ENCODE measurements at places on chromosomes 2 and 18.
A peak's percentile ranks its signal among the peaks of the same experiment; 100 is the strongest.

GRCh38 chr2:15660491-15661294, 69.0 kb downstream of the DDX1 start:
- DNase-seq = no peak

DNA sequence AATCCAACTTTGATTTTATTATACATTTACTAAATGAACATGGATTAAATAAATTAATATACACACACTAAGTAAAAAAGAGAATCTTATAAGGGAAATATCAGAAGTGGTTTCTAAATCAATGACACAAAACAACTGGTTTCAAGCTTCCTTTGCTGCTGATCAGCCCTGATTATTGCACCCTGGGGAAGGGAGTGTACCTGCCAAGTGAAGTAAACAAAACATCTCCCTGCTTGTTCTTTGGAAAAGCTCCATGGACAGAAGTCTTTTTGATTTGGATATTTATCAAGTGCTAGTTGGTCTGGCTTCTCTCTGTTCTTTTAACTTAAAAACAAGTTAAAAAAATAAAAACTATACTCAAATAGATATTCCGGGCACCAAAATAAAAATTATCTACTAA, 190.1 kb downstream of the PDE11A start:
- no peak for DNase-seq

DNA sequence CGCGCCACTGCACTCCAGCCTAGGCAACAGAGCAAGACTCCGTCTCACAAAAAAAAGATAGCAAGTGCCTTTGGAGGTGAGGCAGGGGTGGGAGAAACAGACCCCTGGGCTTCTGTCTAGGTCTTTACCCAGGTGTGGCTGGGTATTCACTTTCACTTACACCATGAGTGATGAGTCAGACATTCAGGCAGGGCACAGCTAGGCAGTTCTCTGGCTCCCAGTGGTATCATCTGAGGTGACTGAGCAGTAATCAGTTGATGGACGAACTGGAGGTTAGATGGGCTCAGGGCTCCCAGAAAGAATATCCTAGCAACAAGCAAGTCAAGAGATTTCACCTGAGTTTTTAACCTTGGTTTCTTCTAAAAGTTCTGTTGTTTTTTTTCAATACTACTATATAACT, 107.0 kb upstream of the RAB6C start:
- no peak for DNase-seq

DNA sequence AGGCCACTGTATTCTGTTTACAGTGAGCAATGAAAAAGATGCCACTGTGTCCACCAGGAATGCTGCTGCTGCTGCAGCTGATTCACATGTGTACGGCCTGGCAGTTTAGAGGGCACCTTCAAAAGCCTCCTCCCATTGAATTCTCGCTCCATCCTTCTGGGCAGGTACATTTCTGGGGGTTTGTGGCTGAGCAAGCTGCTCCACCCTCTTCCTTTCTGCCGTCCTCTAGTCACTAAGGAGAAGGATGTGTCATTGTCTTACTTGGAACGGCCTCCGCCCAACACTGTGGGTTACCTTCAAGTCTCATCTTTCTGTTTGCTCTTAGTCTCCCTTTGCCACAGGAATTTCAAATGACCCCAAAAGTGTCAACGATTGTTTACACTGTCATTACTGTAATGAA, 182.0 kb downstream of the ZBTB7C start:
- DNase-seq = no peak

DNA sequence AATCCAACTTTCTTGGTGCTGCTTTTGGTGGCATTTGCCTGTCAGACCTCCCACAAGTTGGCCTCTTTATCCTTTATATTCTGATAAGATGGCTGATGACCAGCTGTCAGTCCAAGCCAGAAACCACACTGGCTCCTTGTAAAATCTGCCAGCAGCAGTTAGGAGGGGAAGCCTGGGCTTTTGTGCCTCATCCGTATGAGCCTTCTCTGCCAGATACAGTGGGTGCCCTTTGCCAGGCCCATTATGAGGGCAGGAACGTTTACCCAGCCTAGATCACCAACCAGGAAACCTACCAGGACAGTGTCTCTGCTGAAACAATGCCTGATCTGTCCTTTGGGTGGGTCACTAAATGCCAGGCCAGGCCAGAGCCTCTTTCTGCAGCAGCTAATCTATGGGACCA, 202.9 kb upstream of the SP5 start:
- DNase-seq = peak; percentile 35

GRCh38 chr18:7521226-7521856, 45.8 kb upstream of the PTPRM start:
- peak; percentile 25 for DNase-seq

- DNase-seq = peak; percentile 72
These were observed 166.4 kb downstream of the PDE11A start for GRCh38 chr2:177906041-177906718.

DNA sequence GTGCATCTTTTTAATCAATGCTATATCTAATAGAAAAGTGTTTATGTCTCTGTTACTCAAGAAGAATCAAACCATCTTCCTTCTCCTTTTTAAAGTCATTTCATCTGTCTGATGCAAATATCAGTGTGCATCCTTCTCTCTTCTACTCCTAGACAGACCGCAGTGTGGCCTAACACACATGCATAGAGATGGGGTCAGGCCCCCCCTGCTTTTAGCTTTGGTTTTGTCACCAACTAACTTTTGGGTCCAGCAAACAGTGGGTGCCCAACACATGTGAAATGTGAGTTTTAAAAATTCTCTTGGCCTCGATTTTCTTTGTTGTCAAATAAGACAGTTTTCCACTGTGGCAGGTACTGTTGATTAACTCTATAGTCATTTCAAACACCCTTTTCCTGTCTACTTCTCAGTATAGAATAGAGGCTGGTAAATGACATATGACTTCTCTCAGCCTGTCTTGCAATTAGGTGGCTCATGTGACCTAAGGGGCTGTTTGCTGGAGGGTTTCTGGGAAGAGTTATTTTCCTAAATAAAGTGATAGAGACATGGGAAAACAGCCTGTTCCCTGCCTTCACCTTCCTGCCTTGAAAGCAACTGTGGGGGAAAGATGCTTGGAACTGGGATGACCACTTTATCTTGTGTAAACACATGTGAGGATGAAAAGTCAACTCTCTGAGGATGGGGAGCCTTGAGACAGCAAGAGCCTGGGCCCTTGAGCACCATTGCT, 65.7 kb upstream of the DARS1 start:
- DNase-seq = no peak

GRCh38 chr2:54608224-54608623, 115.2 kb upstream of the EML6 start:
- DNase-seq = no peak

DNA sequence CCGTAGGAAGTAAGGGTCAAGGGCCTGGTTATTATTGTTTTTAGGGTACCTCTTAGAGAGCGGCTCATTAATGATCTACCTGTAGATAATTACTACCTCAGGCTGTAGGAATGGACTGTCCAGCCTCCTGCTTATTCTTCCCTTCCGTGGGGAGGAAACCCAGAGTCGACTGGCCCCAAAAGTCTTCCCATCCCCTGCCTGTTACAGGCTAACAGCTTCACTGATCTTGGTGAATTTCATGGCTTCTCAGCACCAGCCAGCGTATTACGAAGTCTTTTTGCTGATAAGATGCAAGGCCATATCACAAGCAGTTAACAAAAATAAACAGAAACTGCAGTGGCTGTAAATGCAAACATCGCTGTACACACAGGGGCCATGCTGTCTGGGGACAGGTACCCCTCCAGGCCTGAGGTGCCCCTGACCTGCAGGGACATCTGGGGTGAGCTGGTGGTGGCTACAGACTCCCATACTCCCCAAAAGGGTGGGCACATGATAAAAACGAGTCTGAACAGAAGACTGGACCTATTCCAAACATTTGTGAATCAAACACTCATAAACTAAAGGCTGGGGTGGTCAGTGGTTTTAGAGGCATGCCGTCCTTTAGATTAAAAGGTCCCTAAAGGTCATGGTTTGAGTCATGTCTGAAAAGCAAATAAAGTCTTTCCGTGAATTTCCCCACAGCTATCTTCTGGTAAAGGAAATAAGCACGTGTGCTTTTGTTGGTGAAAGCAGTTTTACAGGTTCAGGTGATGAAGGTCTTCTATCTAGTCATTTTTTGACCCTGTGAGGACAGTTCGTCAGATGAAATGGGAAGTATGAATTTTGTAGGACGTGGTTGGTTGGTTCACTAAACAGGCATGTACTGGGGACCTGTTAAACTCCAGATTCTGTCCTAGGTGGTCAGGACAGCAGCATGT, 36.7 kb downstream of the TTC39C start:
- no peak for DNase-seq

DNA sequence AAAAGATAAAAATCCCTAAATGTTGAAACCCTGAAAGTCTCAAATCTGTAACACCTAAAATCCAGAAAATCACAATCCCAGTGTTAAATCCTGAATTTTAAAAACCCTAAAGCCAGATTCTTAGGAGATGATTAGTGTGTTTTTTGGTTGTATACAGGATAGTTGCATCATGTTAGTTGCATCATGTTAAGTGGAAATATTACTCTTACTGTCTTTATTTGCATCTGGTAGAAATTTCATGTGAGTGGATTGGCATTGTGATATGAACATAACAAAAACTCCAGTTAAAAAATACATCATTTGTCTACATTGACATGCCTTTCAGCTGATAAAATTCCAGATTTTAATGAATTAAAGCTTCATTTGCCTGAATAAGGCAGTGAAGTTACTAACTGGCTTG, 683.1 kb upstream of the ACVR2A start:
- DNase-seq = no peak

DNA sequence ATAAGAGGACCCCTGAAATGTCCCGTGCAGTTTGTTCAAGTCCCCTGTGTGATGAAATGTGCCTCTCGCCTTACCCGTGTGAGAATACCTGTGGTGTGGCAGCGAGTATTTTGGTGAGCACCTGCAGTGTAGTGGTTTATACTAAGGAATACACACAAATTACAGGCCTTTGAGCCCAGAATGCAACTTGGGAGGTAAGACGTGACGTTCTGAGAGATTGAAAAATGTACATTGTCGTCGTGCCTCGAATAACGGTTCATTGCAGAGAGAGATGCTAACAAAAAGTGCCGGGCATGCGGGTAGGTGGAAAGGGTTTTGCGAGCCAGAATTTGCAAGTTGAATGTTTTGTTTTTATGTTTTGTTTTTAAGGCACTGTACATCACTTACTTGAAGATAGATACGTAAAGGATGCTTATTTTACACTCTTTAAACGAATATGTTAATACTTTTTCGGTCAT, 867 bp downstream of the RBBP8 start:
- no peak for DNase-seq

DNA sequence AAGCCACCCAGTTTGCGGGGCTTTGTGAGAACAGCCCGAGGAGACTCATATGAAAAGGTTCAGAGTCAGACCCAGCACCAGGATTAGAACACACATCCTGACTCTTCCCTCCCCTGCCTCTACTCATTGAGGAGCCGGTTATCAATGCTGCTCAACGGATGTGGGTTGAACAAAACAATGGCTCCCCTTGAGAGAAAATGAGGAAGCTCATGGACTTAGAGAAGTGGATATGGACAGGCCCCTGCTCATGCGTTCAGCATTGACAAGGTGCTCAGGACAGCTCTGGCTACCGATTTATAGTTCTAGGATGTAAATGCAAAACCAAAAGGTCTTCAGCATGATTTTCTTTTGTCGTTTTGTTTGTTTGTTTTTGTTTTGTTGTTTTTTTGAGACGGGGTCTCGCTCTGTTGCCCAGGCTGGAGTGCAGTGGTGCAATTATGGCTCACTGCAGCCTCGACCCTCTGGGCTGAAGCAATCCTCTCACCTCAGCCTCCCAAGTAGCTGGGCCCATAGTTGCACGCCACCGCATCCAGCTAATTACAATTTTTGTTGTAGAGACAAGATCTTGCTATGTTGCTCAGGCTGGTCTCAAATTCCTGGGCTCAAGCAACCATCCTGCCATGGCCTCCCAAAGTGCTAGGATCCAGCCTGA, 32.0 kb upstream of the AGAP1 start:
- no peak for DNase-seq

- DNase-seq = no peak
These were observed 33.9 kb downstream of the ORC2 start for GRCh38 chr2:200929334-200930249.

DNA sequence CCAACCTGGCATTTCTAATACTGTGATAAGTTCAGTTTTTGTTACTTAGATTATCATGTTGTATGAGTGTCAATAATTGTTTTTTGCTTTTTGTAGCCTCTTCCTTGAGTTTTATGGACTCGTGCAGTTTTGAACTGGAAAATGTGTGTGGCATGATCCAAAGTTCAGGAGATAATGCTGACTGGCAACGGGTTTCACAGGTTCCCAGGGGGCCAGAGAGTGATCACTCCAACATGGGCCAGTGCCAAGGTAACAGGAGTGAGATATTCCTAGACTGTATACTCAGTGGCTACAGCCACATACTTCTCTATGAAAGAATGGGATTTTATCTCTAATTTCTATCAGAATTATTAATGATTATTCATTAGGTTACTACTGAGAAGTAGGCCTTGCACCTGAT, 18.2 kb downstream of the MEP1B start:
- DNase-seq = no peak

DNA sequence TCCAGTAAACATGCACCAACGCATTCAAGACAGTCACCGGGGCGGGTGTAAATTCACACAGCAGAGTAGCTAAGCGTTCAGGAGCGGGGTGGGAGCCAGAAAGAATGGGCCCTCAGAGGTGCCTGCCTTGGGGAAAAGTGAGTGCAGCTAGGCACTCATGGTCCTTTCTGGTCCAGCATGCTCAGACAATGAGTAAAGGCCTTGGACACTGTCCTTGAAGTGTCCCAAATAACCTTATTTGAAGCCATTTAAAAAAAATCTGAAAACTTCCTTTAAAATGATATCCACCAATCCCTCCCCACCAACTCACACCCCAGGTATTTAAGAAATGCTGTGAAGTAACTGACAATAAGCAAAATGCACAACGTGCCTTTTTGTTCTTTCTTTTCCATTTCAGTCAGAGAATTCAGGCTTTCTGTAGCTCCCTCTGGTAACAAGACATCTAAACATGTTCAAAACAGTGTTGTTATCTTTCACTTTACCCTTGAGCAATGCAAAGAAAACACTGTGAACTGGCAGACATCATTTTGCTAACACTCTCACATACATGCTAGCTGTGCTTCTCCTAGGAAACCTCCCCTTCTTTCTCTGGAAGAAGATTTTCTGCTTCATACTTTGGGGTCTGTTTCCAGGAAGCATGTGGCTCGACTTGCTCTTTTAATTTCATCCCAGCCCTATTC, 445.1 kb upstream of the SPRED2 start:
- no peak for DNase-seq

DNA sequence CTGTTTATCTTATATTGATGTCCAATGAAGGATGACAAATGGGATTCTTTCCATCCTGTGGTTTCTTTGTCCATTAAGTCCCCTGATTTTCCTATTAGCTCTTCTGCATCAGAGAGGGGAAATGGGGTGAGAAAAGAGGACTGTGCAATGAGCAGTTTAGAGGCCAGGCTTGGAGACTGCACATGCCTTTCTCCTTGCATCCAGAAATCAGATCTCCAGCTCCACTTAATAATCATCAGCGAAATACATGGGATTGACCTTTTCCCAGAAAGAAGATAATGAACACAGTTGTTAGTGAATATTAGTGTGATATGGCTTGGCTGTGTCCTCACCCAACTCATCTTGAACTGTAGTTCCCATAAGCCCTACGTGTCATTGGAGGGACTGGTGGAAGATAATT, 697.4 kb downstream of the CBLN2 start:
- DNase-seq = no peak

Measured in WERI-Rb-1 (cell line).